ENCODE measurements at places on chromosomes 2 and 18.

- peak; percentile 21 for DNase-seq
These were observed 89.9 kb upstream of the CDCA7 start for GRCh38 chr2:173264603-173265366.

- no peak for DNase-seq
These were observed 192.4 kb downstream of the TWIST2 start for GRCh38 chr2:239040152-239040761.

GRCh38 chr2:113092864-113093612, 25.3 kb downstream of the IL1F10 start:
- DNase-seq = no peak

GRCh38 chr18:39462436-39462835, 1896.8 kb upstream of the CELF4 start:
- DNase-seq = no peak

- DNase-seq = no peak
These were observed 6.4 kb downstream of the FN1 start for GRCh38 chr2:215429424-215429823.

- DNase-seq = no peak
These were observed 100.5 kb downstream of the SPOPL start for GRCh38 chr2:138602166-138602460.

GRCh38 chr2:24409700-24410556, 49.6 kb upstream of the ITSN2 start:
- DNase-seq = peak; percentile 38

- DNase-seq = no peak
These were observed 120.4 kb downstream of the SLC5A7 start for GRCh38 chr2:108106731-108107130.

- DNase-seq = no peak
These were observed 86.0 kb upstream of the TMEM247 start for GRCh38 chr2:46393347-46393820.

DNA sequence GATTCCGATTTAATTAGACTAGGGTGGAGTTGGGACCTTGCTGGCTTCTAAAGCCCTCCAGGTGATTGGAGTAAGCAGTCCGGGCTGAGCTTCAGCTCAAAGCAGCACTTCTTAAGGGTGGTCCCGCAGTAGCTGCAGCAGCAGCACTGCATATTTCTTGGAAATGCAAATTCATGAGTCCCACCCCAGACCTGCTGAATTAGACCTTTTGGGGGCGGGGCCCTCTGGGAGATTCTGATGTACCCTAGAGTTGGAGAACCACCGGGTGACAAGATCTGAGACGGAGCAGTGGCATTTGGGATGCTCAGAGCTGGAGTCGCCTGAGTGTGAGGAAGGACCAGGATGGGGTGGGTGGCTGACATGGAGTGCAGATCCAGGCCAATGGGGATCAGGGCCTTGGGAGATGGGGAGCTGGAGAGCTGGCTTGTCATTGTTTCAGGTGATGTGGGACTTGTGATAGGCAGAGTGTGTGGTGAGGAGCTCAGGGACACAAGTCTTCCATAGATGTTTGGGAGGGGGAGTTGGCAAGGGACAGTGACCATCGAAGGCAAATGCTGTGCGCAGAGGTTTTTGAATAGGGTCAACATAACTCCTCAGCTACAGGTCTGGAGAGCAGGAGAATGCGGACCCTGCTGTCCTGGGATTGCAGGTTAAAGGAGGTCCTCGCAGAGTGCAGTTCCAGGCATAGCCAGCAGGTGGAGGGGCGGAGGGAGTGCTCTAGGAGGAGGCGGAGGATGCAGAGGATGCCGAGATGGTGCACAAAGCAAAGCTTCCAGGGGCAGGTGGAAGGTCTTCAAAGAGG, 130.9 kb upstream of the RAB12 start:
- peak; percentile 65 for DNase-seq

DNA sequence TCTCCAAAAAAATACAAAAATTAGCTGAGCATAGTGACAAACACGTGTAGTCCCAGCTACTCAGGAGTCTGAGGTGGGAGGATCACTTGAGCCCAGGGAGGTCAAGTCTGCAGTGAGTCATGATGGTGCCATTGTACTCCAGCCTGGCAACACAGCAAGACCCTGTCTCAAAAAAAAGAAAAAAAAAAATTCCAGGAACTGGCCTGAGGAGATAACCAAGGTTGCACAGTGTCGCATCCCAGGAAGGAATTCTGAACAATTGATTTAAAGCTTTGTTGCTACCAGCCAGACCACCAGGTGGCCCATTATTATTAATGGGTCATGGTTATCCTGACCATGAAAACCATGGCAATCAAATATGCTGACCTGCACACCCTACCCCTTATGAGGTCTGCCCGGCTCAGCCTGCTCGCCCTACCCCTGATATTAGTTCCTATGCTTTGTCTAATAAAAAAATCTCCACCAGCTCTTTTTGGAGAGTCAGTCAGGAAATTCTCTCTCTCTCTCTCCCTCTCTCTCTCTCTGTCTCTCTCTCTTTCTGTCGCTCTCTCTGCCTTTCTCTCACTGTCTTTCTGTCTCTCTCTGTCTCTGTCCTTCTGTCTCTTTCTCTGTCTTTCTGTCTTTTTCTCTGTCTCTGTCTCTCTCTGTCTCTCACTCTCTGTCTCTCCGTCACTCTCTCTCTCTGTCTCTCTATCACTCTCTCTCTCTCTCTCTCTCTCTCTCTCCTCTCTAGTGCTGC, 73.7 kb downstream of the NCAPH start:
- no peak for DNase-seq

DNA sequence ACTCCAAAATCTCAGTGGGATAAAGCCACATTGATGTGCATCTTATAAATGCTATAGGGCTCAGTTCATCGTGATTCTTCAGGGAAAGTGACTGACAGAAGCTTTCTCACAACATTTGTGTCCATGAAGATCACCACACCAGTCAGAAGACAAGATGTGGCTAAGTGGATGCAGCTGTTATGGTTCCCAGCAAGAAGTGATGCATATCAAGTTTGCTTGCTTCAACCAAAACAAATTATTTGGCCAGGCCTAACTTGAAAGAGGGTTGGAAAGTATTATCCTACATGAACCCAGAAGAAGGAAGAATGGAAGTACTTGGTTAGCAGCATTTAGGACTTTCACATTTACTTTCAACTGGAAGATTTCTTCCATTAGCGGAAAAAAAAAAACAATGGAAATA, 210.0 kb upstream of the ACVR2A start:
- no peak for DNase-seq

DNA sequence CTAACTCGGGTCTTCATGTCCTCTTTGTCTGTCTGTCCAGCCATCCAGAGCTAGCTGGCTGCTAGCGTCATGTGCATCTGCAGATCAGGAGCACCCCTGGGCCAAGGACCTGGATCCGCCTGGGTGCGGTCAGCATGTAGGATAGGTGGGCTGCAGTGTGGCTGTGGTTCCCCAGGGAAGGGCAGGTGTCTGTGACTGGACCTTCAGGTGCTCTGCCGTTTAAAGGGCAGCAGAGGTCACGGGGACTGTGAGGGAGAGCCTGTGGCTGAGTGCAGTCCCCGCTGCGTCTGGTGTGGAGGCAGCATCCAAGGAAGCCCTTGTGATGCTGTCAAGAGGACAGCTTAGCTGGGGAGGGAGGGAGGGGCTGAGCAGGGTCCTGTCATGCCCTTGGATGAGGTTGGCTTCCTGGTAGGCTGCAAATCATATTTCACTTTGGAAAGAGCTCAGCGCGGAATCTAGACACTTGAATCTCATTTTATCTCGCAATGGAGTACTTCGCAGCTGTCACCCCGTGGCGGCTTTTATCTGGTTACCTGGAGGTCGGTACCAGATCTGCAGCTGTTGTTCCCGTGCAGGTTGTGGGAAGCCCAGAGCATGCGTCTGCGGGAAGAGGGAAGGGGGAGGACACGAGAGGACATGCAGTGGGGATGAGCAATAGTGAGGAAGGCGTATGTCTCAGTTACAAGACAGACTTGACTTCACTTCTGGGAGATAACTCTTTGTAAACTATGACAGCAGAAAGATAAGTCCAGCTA, 5.9 kb upstream of the RALB start:
- no peak for DNase-seq

DNA sequence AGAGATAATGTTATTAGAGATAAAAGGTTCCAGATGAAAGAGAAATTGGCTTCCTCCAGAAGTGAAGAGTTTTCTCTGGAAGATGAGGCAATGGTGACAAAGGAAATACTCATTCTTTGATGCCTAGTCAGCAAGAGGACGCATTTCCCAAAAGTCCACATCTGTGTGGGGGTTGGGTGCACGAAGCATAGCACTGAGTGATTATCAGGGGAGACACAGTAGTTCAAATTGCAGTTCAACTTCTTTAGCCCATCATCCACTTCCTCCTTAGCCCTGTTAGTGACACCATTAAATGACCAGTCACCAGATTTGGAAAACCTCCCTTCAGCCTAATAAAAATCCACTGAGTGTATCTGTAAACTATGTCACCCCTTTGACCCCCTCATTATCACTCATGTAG, 80.9 kb upstream of the PHLPP1 start:
- no peak for DNase-seq

DNA sequence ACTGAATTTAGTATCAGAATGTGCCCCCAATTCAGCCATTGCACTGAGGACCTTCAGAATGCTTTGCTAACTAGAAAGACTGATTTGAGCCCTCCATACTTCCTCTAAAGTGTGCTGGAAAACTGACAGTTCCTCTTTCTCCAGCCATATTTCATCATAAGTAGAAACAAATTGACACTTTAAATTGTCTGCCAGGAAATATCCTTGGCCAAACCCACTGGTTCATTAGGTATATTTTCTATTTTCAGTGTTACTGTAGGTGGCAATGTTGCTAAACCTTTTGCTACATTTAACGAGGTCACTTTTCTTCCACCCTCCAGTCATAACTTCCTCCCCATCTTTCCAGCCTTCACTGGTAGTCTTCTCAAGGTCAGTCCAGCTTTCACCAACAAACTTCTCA, 21.5 kb downstream of the SP5 start:
- no peak for DNase-seq

GRCh38 chr18:41992703-41993102, 37.7 kb downstream of the PIK3C3 start:
- DNase-seq = no peak

GRCh38 chr2:1598041-1598710, 146.1 kb downstream of the PXDN start:
- DNase-seq = no peak

- DNase-seq = no peak
These were observed 129.2 kb downstream of the BCL11A start for GRCh38 chr2:60424233-60424632.

DNA sequence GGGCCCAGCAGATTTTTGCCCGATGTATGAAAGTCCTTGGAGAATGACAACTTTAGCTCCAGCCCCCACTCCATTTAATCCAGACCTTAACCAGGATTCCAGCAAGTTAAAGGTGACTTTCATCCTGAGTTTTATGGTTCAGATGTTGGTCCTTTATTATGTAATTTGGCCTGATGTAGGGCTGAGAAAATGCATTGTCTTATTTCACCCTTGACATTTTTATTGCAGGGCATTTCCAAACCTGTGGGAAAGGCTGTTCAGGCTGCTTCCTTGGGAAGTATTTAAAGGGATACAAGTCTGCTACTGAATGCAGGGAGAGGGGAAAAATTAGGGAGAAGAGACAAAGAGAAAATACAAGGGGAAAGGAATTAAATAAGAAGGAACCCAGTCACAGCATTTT, 48.8 kb downstream of the ASB1 start:
- DNase-seq = no peak

DNA sequence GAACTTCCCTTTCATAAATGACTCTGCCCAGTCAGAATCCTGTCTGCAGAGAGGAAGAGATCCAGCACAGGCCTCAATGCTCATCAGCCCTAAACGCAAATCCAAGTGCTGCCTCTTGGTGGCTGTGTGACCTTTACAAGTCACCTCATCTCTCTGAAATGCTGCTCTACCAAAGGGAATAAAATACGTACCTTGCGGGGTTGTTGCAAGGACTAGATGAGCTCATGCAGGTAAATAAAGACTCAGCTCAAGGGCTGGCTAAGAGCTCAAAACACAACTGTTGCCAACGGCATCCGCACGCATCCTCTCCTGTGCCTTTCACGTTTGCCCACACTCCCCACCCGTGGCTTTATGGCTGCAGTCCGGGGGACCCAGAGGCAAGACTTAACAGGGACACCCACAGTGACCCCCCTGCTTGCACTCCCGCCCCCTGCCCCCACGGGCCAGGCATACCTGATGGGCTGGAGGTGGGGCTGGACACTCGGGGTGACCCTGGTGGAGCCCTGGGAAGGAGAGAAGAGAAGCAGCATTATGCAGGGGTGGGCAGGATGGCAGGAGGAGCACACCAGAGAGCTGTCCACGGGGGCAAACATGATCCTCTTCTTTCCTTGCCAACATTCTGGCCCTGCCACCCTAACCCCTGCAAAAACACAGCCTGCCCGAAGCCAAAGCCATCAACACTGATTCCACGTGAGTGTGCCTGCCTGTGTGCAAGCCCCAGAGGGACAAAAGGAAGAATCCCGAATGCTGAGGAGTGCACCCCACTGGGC, 102.6 kb downstream of the TNS1 start:
- DNase-seq = no peak

DNA sequence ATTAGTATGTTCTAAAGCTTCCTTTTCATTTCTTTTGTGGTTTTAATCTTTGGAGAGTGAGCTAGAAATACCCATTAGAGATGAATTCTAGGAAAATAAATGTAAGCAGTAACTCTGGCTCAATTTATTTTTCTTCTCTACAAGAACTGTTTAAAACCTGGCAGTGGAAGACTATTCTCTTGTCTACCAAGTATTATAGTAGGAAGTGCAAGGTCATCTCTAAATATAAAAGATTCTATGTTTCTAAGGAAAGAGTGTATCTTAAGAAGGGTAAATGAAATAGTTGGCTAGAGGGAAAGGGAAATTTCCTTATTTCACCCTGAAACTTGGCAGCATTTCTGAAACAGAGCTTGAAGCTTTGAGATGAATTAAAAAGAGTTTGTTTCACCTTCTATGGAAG, 35.5 kb downstream of the PLCL1 start:
- no peak for DNase-seq

GRCh38 chr2:11571170-11571569, 37.3 kb downstream of the GREB1 start:
- DNase-seq = no peak

DNA sequence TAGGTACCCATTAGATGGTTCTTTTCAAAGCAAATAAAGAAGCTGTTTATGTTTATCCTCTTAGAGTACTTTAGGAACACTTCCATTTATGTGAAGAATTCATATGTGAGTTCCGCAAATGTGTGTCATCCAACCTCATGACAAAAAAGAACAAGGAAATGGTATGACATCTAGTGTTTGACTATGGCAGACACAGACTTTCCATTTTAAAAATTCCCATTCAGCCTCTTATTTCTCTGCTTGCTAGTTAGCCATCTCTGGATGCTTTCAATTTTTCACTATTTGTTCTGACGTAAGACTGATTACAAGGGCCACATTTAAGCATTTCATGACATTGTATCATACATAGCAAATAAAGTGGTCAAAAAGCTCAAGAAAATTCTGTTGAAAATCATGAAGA, 103.0 kb downstream of the ZAP70 start:
- DNase-seq = no peak

- DNase-seq = no peak
These were observed 3.4 kb downstream of the IRS1 start for GRCh38 chr2:226796012-226796839.
